Stimulated activated CD4-positive, alpha-beta T cell treated with anti-CD3 and anti-CD28 coated beads, TNF-alpha, amount 100 ng/mL, for 1 hour (primary cell): ENCODE measurements at places on chromosomes 1 and 21.

GRCh38 chr1:24972221-24972914 is 42.3 kb upstream of the RUNX3 start:
- DNase-seq = no peak

DNA sequence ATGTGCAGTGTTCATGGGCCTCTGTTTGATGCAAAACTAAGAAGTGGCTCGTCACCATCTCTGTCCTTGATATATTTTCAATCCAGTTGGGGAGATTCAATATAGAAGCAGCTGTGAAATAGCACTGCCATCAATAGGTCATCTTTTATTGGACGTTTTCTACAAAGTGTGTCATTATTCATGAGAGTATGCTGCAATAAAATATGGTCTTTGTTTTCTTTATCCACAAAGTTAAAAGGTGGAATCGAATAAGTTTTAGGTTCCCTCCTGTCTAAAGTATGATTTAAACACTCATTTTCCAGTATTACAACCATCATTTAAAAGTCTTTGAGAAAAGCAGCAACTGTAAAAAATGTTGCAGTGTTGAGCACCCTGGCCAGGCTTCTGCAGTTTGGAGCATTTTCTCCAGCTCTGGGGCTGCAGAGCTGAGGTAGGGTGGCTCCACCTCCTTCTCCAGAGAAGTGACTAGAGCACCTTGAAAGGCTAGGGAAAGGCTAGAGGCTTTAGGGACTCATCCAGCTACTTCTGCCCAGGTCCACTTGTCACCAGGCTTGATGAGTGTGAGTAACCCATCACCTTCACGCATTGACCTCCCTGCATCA is 56.5 kb upstream of the DNAH14 start:
- no peak for DNase-seq

- no peak for DNase-seq
Measured at GRCh38 chr1:101278845-101279244, 42.0 kb downstream of the S1PR1 start.

GRCh38 chr21:41449613-41450012 is 23.6 kb downstream of the MX1 start:
- DNase-seq = no peak

- no peak for DNase-seq
Measured at GRCh38 chr1:108012553-108012952, 47.6 kb upstream of the VAV3 start.
